ENCODE measurements at places on chromosomes 3 and 15. TPM values are rescaled to one million over a fixed set of nuclear protein-coding genes. Genes with fewer than 3 reads are reported as not detected.

Gene HYAL1
- 50.5 TPM for total RNA-seq

Gene TIMP4
- total RNA-seq, result 0.07 TPM

DNA sequence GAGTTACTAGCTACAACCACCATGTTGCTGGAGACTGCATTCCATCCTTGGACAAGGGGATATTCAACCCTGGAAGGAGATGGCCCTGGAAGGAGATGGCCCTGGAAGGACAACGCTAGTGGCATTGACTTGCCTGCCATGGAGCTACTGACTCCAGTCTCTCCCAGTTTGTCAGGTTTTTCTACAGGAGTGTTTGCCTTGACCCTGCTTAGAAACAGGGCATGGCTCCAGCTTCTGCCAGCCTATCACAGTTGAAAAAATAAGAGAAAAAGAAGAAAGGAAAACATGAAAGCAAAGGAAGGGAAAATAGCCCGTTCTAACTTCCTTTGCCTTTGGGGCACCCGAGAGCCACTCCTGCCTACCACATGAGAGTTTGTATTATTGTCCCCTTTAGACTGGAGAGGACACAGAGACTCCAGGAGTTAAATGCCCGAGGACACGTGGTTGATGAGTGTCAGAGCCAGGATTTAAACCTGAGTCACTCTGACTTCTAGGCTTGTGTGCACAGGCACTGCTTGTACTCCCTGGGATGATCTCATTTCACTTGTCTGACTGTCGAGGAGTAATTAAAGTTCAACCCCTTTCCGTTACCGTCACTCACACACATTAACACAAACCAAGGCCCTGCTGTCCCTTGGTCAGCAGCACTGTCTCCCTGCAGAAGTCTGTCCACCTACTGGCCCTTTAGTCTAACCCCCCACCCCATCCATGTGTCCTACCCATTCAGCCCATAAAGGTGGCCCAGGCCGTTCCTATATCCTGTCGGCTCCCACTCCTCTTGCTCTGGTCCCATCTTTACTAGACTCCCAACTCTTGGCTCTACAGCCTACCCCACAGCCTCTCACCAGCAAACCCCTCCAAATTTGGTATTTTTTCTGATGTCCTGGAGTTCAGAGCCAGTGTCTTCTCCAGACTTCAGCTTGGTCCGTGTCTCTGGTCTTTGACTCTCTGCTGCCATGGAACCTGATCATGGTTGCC, 46.1 kb downstream of the C2CD4A start:
- peak; percentile 66 for DNase-seq

Gene SLC9C1
- total RNA-seq, result not detected

DNA sequence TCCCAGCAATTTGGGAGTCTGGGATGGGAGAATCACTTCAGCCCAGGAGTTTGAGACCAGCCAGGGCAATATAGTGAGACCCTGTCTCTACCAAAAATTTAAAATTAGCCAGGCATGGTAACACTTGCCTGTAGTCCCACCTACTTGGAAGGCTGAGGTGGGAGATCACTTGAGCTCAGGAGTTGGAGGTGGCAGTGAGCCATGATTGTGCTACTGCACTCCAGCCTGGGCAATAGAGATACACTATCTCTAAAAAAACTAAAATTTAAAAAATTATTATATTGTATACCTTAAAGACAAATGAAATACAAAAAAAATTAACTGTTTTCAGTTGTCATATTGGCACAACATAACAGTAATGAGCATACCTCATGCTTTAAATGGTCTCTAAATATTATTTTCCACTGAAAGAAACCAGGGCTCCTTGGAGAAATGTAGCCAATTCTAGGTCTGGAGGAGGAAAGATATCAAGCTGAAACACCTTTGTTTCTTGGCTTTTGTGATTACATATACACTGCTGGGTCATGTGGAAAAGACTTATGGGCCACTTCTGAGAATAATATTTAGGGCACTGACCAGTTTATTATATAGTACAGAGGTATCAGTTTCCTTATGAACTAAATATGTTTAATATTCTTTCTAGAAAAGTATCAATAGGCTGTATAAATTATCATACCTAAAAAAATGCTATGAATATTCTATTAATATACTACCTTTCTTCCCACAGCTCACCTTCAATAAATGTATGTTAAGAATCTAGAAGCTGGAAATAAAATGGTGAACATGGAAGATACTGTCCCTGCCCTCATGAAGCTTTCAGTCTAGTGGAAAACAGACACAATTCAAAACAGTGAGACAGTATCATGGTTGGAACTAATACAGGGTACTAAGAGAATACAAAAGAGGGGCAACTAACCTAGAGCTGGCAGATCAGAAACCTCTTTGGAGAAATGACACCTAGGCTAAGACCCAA, 119.5 kb downstream of the TMCC1 start:
- DNase-seq, result no peak

DNA sequence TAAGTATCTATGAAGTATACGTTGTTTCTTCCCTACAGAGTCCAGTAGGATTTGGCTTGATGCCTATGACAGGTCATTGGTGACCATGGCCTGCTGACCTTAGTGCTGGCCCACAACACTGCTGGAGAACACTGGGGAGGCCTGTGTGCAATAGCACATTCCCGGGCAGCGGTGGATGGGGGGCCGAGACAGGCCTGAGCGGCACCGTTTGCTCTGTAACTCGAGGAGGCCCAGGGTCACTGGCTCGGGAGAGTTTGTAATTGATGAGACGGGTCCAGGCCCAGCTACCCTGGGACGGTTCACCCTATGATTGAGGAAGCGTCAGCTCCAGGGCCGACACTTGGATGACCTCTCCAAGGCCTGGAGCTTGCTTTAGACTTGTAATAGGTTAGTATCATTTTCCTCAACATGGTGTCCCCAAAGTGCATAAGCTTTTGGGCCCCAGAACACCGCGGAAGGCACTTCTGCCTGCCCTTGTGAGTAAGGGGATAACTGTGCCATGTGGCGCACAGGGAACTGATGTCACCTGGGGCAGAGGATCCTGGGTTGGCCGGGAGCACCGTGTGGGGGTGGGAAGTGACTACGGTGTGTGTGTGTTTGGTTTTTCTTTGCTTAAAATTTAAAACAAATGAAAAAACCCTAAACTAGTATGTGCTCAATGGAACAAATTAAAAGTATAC, 12.0 kb downstream of the TRPM1 start:
- DNase-seq, result peak; percentile 85

Gene HHATL
- total RNA-seq, result not detected

GRCh38 chr15:65818927-65819562, 27.0 kb upstream of the DENND4A start:
- DNase-seq, result no peak

Gene GRK7
- total RNA-seq, result not detected

GRCh38 chr3:126664591-126665214, 9.8 kb upstream of the TXNRD3 start:
- peak; percentile 12 for DNase-seq

- DNase-seq, result no peak
Observed at GRCh38 chr3:168049367-168049974, 46.3 kb downstream of the GOLIM4 start.

DNA sequence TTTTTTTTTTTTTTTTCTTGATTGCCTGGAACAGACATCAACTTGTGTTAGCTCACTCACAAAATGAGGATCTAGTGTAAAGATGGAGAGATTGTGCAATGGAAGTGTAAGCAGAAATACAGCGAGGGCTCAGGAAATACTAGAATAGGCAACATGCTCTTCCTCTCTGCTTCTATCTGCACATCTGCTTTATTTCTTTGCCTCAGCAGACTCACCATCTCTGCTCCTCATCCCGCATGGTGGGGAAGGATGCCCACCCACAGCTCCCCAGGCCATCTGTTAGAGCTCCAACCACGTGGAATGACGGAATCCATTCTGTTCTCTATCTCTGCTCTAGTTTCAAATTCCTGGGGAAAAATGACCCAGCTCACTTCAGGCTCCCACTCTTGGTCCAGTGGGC, 128.0 kb upstream of the ADAMTS9 start:
- no peak for DNase-seq

DNA sequence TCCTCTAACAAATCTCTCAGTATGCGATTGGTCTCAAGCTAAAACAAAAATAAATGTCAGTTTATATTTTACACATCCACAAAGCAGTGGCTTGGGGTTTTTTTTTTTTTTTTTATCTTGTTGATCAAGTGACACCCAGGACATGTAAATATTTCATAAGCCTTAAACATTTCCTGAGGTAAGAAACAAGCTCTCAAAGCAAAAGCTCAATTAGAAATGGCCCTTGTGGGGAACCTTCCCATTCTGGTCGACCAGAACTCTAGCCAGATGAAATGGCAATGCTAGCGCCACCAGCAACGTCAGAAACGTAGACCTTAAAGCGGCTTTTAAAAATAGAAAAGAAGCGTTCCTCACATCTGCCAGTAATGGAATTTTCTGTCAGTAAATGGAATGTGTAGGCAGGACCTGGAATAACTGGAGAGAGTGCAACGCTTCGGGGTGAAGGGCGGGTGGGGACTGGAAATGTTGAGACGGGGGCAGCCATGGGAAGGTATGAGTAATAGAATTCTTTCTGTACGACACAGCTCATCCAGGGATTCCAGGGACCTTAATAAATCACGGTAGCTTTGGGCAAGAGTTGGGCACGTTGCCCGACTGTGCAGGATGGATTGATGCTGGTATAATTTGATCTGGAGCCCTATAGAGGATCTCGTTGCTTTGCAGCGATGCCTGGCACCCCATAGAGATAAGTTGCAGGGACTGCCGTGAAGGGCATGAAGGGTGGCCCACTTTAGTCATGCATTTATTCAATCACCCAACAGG, 44.4 kb downstream of the BTD start:
- no peak for DNase-seq

- no peak for DNase-seq
Observed at GRCh38 chr3:38985581-38985980, 66.2 kb downstream of the SCN11A start.

Gene GOLGA8R
- 0.09 TPM for total RNA-seq

DNA sequence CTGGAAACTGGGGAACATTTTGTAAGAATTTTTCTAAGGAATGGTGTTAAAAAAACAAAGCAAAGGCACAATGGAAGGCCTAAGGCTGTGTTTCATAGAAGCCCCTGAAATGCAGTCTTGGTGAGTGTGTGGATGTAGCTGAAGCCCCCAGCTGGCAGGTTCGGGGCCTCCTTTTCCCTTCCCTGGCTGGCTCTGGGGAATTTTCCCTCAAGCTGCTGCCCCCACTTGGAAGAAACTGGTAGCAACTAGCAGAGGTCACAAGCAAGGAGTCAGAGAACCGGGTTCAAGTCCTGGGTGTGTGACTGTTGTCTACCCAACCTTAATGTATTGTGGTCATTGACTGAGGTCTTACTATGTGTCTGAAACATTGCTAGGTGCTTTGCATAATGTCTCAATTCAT, 85.3 kb upstream of the MYZAP start:
- DNase-seq, result no peak

Measured in HepG2 (cell line).